Foreskin keratinocyte (primary cell): ENCODE measurements at places on chromosomes 3 and 15. TPM values are rescaled to one million over a fixed set of nuclear protein-coding genes. Genes with fewer than 3 reads are reported as not detected.

- no peak for DNase-seq
Observed at GRCh38 chr3:30764891-30765290, 129.6 kb downstream of the GADL1 start.

SCN11A gene
- polyA plus RNA-seq = not detected in 2 replicates

DNA sequence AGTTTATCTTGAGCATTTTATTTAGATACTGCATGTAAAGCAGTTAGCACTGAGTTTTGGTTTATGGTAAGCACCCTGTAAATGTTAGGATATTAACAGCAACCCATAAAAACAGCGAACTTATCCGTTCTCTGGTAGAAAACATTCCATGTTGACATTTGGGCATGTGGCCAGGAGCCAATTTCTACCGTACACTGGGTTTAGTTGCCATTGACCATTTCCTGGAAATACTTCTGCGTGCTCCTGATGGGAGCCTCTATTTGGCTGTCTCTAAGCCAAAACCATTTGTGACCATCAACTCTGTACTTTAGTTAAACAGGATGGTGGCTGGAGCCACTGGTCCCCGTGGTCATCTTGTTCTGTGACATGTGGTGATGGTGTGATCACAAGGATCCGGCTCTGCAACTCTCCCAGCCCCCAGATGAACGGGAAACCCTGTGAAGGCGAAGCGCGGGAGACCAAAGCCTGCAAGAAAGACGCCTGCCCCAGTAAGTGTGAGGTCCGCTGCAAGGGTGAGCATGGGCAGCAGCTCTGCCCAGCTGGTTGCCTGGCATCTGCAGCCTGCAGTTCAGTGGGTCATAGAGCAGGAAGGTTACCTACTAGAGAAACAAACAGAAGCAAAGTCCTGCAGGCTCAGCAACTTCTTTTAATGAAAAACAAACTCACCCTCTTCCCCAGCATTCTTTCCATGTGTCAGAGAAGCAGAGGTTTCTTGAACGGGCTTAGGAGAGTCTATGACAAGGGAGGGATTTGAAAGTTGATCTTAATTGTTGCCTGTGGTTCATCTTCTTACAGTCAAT is 7.1 kb downstream of the THBS1 start:
- DNase-seq = no peak

CHDH gene
- 0.01 and 0.02 TPM in 2 replicates for polyA plus RNA-seq

GRCh38 chr3:98565237-98565643 is 28.2 kb downstream of the CPOX start:
- no peak for DNase-seq

GRCh38 chr3:36843065-36844051 is 79.0 kb upstream of the DCLK3 start:
- DNase-seq = peak; percentile 7

FBXO40 gene
- polyA plus RNA-seq = not detected in 2 replicates

ASB14 gene
- not detected in 2 replicates for polyA plus RNA-seq

DNA sequence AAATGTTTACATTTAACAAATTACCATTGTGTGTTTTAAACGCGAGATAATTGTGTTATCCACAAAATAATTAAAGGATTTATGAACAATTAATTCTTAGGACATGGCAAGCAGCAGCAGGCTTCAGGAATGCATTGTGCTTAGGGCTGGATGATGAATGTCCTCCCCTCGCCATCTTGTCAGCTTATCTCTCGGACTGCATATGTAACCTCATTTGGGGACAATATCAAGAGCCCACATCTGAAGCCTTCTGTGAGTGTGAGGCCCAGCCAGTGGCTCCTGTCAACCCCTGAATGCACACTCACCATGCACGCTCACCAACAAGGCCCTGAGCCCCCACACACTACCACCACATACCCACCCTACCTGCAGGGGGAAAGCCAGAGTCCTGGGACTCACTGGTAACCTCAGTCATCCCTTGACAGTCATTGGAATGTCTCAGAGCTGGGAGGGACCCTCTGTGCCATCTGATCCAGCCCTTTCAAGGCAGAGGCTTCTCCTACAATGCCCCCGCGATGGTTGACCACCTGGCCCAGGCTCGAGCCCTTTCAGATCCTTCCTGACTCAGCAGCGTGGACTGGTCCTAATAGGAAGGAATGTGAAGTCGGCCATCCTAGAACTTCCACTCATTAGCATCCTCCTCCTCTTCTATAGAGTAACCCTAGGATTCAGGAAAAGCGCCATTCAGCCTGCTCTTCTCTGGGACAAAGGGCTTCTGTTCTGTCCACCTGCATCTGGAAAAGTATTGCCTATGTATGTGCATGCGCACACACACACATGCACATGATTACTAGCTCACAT is 38.2 kb downstream of the MRPL46 start:
- DNase-seq = no peak

GRCh38 chr3:57130571-57131209 is 34.5 kb downstream of the IL17RD start:
- no peak for DNase-seq

DNA sequence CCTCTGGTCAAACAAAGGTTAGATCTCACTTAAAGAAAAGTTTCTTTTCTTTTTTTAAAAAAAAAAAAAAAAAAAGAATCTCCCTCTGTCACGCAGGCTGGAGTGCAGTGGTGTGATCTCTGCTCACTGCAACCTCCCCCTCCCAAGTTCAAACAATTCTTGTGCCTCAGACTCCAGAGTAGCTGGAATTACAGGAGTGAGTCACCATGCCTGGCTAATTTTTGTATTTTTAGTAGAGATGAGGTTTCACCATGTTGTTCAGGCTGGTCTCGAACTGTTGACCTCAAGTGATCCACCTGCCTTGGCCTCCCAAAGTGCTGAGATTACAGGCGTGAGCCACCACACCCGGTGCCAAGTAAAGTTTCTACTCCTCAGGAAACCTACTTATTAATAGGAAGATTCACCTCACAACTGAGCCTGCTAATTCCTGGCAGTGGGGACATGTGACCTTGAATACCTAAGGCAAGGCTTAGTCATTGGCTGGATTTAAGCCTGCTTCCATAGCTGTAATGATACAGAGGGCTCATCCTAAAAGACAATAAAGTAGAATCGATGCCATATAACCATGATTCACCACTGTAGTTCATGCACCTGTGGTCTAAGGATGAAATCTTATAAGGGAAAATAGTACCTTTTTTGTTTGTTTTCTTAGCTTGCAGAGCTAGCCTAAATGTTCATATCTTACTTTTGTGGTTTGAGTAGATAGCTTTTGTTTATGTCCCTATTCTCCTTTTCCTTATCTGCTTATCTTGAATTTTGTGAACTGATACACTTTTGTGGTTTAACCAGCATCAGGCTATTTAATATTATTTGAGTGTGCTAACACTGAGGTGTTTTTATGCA is 24.8 kb upstream of the RBMS3 start:
- peak; percentile 44 for DNase-seq

BFSP2 gene
- polyA plus RNA-seq = not detected in 2 replicates

GOLGA6L10 gene
- polyA plus RNA-seq = 0.27 and 0.39 TPM in 2 replicates

ZWILCH gene
- polyA plus RNA-seq = 14.5 and 20.0 TPM in 2 replicates

PPP2R3A gene
- 3.2 and 3.3 TPM in 2 replicates for polyA plus RNA-seq

GRCh38 chr3:65619451-65619881 is 419.3 kb downstream of the MAGI1 start:
- no peak for DNase-seq

DNA sequence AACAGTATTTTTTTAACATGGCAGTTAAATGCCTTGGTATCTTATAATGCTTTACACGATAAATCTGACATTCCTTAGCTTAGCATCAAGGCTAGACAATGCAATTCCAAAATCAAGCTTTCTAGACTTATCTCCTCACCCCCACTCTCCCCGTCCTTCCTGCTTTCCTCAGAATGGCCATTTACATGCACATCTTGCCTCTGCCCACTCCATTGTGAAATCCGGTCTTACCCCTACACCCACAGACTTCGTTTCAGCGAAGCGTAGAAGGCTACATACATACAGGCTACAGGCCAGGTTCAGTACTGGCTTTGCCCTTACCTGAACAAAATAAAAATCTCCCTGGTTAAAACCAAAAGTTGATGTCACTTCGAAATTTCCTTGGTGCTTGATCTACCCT is 58.6 kb upstream of the SLC12A8 start:
- DNase-seq = no peak

SLC25A26 gene
- 24.2 and 26.6 TPM in 2 replicates for polyA plus RNA-seq

C2CD4A gene
- not detected in 2 replicates for polyA plus RNA-seq

DNA sequence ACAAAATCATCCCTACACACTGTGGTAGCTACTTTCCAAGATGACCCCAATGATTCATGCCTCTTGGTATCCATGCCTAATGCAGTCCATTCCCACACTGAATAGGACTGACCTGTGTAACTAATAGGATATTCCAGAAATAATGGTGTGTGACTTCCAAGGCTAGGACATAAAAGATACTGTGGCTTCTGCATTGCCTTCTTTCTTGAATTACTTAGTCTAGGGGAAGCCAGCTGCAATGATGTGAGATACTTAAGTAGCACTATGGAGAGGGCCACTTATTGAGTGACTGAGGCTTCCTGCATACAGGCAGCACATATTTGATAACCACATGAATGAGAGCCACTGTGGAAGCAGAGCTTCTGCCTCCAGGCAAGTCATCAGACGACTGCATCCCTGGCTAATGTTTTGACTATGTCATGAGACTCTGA is 50.1 kb downstream of the NR1I2 start:
- DNase-seq = peak; percentile 30

DNA sequence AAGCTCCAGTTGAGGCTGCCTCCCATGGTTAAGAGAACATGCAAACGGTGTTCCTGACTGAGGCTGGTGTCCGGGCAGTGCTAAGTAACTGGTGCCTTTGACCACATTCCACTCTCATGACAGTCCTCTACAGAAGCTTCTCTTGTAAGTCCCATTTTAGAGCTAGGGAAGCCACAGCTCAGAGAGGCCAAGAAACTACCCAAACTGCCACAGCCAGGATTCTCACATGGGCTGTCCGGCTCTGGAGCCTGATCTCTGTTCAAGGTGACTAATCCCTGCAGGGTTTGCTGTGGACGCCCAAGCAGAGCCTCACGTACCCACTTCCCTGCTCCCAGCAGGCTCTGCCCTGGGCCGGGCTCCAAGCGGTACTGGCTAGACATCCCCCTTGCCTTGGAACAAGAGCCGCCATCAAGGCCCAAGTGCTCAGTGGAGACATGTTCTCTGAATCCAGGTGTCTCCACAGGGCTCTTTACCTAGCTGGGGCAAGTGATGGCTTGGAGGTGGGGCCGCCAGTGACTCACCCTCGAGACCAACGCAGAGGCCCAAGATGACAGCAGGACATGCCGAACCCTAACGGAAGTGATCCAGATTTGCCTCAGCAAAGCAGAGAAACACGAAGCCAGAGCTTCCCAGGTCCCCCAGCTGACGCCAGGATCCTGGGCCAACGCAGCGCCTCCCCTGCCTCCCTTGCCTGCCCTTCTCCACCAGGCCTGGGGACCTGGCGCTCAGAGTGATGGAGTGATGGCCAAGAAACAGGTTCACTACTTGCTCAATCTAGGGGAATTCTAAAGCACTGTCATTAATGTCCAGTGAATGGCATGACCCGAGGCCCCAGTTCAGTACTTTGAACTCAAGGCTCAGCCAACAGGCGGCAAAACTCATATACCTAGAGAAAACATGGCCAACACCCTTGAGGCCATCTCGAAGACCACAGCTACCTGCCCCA is 24.4 kb downstream of the KLHL25 start:
- peak; percentile 58 for DNase-seq

GRCh38 chr3:138724443-138724842 is 110.3 kb downstream of the PIK3CB start:
- no peak for DNase-seq

- no peak for DNase-seq
Observed at GRCh38 chr3:132218817-132219755, 98.1 kb upstream of the ACP3 start.

P2RY14 gene
- polyA plus RNA-seq = not detected in 2 replicates

GRCh38 chr3:64945171-64945729 is 257.4 kb upstream of the ADAMTS9 start:
- DNase-seq = no peak

DNA sequence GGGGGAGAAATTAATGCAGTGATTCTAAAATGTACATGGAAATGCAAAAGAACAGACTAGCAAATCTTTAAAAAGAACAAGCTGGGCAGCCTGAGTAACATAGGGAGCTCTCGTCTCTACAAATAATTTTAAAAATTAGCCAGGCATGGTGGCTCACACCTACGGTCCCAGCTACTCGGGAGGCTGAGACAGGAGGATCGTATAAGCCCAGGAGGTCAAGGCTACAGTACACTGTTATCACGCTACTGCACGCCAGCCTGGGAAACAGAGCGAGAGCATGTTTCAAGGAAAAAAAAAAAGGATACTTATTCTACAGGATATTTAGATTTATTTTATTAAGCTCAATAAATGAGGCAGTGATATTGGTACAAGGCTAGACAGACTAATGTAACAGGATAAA is 40.9 kb downstream of the STAG1 start:
- no peak for DNase-seq

ZNF860 gene
- polyA plus RNA-seq = 1.4 and 1.5 TPM in 2 replicates

GRCh38 chr15:68431037-68431791 is 749 bp downstream of the ITGA11 start:
- DNase-seq = no peak

DNA sequence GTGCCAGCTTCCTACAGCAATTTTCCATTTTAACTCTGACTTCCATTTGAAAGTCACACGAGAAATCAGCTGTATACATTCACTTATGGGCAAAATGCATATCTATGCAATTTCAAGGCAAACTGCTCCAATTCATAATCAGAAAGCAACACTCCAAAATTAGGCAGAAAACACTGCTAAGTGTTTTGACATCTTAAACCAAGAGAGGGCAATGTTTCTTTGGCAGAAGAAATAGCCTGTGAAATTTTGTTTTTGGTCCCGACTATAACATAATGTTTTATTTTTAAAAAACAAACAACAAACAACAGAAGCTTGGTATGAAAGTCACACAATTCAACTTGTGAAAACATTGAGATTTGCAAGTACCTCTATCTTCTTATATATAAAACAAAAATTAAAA is 42.6 kb downstream of the GOLIM4 start:
- no peak for DNase-seq

- no peak for DNase-seq
Observed at GRCh38 chr3:39290255-39290654, 10.4 kb upstream of the CX3CR1 start.

CIDEC gene
- 0.07 and 0.08 TPM in 2 replicates for polyA plus RNA-seq

GRCh38 chr3:183534249-183534648 is 21.3 kb downstream of the KLHL6 start:
- peak; percentile 35 for DNase-seq

NSUN3 gene
- polyA plus RNA-seq = 1.6 and 2.0 TPM in 2 replicates

RTP4 gene
- polyA plus RNA-seq = 0.06 and 0.08 TPM in 2 replicates

PP2D1 gene
- not detected in 2 replicates for polyA plus RNA-seq
